HS-27A (cell line): ENCODE measurements at places on chromosomes 11 and 22.

- no peak for DNase-seq
Measured at GRCh38 chr11:12216671-12217374, 106.4 kb downstream of the MICAL2 start.

DNA sequence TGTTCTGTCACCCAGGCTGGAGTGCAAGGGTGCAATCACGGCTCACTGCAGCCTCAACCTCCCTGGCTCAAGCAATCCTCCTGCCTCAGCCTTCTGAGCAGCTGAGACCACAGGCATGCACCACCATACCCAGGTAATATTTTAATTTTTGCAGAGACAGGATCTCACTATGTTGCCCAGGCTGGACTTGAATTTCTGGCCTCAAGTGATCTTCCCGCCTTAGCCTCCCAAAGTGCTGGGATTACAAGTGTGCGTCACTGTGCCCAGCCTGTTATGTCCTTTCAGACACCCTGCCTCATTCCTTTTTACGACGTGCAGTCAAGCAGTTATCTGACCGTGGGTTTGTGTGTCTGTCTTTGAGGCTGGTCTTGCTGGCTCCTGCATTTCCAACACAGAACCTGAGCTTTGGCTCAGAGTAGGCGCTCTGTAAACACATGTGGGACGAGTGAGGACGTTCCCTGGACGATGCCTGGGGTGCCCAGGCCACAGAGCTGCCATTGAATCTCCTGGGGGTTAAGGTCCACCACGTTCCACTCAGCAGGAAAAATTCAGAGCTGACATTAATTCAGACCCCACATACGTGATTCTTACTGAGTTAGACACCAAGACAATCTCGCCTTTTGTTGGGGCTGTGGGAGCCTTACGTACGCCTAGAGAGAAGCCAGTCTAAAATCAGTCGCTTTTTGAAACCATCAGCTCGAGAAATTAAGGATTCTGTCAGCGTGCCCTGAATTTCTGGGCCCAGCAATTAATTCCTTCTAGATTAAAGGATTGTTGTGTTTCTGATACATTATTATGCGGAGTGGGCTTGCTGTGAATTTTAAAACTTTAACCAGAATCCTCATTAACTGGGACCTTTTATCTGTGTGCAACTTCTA, 21.5 kb upstream of the EMID1 start:
- no peak for DNase-seq

DNA sequence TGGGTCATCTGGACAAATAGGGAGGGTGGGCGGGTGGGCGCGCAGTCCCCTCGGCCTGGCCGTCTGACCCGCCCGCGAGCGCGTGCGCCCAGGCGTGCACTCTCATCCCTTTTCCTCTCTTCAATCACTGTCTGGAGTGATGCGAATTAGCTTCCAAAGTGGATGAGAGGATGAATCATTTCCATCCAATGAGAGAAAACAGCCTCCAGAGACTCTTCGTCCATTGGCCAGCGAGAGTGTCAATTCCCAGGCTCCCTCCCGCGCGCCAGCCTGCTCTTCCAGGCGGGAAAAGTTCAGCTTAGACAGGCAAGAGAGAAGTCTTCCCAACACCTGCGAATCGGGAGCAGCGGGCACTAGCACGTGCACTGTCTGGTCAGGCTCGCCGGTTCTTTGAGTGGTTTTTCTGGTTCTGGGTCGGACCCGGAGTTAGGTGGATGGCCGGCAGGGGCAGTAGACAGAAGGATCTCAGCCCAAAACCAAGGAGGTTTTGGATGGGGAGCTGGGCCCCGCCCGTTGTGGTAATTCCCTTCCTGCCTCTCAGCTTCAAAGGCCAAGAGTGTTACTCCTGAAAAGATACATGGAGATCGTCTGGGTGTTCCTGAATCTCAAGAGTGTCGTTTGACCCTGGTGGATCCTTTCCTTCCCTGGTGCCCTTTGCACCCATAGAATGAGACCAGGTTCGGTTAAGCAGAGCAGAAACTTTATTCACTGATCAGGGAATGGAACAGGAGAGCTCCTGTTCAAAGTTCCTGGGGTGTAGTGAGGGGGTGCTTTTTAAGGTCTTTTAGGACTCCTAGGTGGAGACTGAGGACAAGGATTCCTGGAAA, 33.4 kb upstream of the GLYATL1 start:
- DNase-seq: peak; percentile 82

- peak; percentile 67 for DNase-seq
Measured at GRCh38 chr22:24270556-24271385, at the start of gene SPECC1L. TSS of gene SPECC1L (plus strand) at chr22:24270831. CDS start at chr22:24302232, 31,401 bp downstream.

DNA sequence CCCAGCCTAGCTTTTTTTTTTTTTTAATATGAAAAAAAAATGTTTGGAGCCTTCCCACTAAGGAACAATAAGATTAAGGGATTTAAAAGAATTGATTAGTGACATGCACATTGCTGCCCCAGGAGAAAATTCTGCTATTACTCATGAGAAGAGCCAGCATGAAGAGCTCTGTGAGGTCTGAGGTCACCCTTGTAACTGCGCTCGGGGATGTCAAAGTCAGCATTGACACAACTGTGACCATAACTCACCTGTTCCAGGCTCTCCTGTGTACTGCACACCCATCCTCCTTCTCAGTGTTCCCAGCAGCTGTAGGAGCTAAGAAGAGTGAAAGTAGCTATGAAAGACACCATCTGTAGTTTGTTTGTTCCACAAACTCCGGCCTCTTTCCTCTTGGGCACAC, 109.8 kb upstream of the FGF3 start:
- DNase-seq: no peak

DNA sequence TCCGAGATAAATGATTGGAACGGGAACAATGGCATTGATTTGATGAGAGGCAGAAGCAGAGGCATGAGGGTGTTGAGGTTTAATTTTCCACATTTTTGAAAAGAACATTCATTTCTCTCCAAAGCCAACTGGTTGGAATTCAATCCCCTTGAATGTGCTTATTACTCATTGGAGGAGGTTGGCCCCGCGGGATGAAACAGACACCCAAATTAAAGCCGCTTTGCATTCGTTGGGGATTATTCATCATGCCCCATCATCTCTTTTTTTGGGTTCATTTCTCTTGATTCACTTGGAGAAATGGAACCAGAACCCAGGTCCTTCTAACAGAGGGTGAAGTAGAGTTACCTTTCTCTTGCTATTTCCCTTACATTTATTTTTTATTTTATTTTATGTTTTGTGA, 47.6 kb upstream of the PARVG start:
- DNase-seq: peak; percentile 29
